ENCODE measurements at places on chromosomes 12 and 14.

DNA sequence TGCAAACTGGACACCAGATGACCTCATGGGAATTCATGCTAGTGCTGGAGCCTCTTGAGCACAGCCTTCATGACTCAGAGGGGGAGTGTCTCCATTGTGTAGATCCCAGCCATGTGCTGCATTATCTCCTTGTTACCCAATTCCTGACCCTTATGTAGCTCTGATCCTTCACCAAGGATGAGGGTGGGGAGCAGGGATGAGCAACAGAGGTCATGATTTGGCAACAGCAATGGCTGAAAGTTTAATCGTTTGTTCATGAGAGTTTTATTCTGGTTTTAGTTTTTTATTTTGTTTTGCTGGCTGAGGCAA is 9.5 kb upstream of the BDKRB1 start:
- DNase-seq = no peak

- no peak for DNase-seq
Observed at GRCh38 chr12:44117337-44117736, 281.5 kb downstream of the TMEM117 start.

DNA sequence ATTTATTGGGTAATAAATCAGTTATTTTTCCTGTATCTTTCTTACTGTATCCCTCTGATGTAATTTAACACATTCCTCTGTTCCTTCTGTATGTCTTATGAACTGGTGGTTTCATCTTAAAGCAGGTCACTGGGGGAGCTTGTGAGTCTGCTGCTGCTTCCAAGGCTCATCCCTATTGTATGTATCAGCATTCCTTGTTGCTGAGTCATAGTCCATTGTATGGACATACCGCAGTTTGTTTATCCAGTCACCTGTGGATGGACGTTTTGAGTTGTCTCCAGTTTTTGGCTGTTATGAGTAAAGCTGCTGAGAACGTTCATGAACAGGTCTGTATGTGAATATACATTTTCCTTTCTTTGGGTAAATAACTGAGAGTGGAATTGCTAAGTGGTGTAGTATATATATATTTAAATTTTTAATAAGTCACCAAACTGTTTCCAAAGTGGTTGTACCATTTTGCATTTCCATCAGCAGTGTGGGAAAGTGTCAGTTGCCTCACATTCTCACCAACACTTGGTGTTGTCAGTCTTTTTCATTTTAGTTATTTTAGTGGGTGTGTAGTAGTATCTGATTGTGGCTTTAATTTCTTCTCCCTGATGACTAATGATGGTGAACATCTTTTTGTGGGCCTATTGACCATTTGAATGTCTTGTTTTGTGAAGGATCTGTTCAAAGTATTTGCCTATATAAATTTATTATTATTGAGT is 82.7 kb downstream of the BEGAIN start:
- no peak for DNase-seq

- DNase-seq = no peak
Observed at GRCh38 chr14:55482936-55483605, 42.7 kb upstream of the TBPL2 start.

DNA sequence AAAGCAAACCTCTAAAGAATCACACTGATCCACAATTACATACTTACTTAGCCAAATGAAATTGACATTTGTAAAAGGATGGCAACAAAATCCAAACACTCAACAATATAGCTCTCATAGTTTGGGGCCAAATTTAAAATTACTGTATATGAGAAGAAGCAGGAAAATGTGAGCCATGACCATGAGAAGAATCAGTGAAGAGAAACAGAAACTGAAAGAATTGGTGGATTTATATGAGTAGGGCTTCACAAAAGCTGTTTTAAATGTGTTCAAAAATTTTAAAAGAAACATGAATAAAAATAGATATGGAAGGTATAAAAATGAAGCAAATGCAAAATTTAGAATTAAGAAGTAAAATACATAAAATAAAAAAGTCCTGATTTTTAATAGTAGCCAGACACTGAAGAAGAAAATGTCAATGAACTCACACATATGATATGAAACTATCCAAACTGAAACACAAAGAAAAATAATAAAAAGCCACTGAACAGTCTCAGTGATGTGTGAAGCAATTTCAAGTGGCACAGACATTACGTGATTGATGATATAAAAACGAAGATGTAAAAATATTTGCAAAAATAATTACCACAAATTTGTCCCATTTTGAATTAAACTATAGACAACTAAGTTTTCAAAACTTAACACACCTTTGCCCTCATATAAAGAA is 87.9 kb upstream of the MDGA2 start:
- no peak for DNase-seq

GRCh38 chr12:99042226-99042625 is 397.1 kb downstream of the APAF1 start:
- no peak for DNase-seq

DNA sequence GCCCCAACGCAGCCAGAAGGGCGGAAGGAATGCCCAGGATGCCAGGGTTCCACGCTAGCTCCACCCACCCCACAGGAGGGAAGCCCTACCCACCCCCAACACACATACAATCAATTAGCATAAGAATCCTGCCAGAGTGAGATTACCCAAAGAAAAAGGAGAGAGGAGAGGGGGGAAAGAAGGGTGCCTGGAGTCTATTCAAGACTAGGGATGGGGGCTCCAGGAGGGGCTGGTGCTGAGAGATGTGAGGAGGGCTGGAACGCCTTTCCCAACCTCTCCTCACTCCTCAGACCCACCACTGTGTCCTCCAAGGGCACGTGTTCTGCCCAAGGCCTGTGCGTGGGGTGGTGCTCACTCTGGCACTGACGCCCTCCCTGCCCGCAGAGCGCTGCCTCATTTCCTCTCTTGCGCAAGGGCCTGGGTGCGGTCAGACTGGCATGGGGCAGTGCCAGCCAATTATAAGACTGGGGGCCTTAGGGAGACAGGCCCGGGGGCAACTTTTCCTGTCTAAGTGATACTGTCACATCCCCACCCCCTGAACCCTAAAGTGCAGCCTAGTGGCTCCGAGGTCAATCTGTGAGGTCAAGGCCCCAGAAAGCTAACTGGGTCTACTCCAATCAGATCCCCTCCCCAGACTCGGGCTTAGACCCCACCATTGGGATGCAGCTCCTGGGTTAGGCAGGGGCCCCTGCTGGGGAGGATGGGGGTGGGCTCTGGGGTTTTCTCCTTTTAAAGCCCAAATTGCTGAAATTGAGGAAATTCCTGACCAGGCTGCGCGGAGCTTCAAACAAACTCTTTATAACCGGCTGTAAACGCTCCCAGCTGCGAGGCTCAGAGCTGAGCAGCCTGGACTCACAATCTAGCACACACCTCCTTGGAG is 10.2 kb upstream of the ITGB7 start:
- DNase-seq = no peak

GRCh38 chr12:27969624-27970400 is 2.7 kb downstream of the PTHLH start:
- peak; percentile 27 for DNase-seq

DNA sequence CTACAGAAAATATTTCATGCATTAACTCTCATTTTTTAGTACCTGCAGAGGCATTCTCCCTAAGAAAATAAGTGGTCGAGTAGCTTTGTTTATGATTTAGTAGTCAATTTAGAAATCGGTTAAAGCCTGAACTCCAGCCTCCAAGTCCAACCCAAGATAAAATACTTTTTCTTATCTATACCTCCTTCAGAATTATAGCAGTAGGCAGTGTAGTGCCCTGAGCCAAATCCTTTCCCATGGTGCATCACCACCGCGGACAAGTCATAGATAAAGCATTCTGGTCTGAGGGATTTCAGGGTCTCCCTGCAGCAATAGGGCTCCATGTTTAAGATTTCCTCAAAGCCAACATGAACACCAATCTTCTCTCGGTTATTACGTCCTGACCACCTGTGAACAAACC is 30.5 kb downstream of the USP44 start:
- no peak for DNase-seq

GRCh38 chr12:68428724-68429501 is 96.8 kb upstream of the MDM1 start:
- no peak for DNase-seq

GRCh38 chr12:22190969-22191368 is 143.5 kb downstream of the ST8SIA1 start:
- no peak for DNase-seq

GRCh38 chr12:111745211-111745610 is 21.5 kb upstream of the ALDH2 start:
- no peak for DNase-seq

GRCh38 chr12:1962051-1963020 is 41.9 kb downstream of the DCP1B start:
- DNase-seq = no peak

- no peak for DNase-seq
Observed at GRCh38 chr14:32688941-32689340, 249.7 kb upstream of the NPAS3 start.

All from activated CD4-positive, alpha-beta T cell treated with anti-CD3 and anti-CD28 coated beads for 4 hours (primary cell).